ENCODE measurements at places on chromosomes 6 and 20. TPM values are rescaled to one million over a fixed set of nuclear protein-coding genes. Genes with fewer than 3 reads are reported as not detected.

Gene DNAH8
- total RNA-seq = not detected

Gene SMAP1
- 41.9 TPM for total RNA-seq

DNA sequence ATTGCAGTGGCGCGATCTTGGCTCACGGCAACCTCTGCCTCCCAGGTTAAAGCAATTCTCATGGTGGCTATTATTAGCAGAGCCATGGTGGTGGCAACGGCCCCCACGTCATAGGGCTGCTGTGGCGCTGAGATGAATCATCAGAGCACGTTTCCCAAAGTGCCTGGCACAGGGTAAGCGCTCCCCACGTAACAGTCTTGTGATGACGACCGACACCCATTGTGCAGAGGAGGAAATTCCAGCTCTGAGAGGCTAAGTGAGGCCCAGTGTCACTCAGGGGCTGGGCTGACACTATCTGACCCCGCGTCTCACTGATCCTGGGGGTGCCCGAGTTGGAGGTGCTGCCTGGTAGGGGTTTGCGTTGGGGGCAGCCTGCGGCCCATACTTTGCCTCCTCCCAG lies 16.2 kb downstream of the SUN5 start:
- no peaks in the 10 kb centered on the region for H3K27me3 ChIP-seq
- no peak overlapping the region for H3K27ac ChIP-seq
- H3K4me3 ChIP-seq = no peak overlapping the region
- no peaks in the 10 kb centered on the region for H3K36me3 ChIP-seq

- peak; percentile 79 for DNase-seq
- H3K36me3 ChIP-seq = no peaks in the 10 kb centered on the region
- peaks cover 6% of the 10 kb centered on the region for H3K4me1 ChIP-seq
- H3K4me3 ChIP-seq = no peak overlapping the region
These were observed 108.7 kb downstream of the NCOA3 start for GRCh38 chr20:47610247-47610944.

DNA sequence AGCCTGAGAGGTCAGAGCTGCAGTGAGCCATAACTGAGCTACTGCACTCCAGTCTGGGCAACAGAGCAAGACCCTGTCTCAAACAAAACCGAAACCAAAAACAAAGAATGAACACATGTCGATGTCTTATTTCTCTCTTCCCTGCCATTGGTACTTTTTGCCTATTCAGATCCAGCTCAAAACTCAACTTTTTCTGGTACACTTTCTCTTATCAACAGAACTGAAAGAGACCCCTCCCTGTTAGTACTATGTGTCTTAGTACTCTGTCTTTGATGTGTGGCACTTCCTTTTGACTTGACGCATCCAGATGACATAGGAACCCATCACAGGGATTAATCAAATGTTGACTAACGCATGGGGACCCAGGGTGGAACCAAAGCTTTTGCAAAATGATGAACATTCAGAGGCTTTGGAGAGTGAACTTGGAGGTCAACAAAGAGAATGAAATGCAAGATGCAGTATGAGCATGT lies 44.8 kb downstream of the AKAP12 start:
- H3K36me3 ChIP-seq = no peaks in the 10 kb centered on the region
- H3K27me3 ChIP-seq = no peaks in the 10 kb centered on the region
- H3K4me1 ChIP-seq = peaks cover 3% of the 10 kb centered on the region
- no peak overlapping the region for H3K27ac ChIP-seq

DNA sequence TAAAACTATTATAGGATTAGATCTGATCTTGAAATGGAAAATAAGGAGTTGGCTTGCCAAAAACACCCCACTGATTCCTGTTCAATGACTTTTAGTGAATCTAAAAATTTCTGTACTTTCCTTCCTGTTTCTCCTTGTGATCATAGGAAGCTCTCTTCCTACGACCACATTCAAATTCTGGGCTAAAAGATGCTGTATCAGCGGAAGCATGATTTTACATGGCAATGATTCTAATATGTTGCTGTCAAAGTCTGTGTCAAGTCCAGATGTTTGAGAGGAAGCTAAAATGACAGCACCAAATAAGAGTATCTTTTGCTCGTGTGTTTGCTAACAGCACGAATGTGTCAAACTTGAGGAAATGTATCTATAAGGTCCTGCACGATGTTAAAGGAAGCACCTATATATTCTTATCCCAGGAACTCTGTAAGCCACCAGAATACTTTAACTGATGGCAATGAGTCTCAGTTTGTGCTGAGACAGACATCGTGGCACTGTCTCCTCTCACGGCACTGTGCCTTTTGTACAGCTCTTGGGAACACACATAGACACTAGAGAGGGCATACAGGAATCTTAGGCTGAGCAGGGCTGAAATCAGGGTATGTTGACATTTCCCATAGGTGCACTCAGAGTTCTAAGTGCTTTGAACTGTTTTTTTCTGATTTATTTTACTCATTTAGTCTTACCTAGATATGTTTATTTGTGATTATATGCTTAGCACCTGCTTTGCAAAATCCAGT lies 24.9 kb upstream of the MAP3K4 start:
- H3K36me3 ChIP-seq = no peaks in the 10 kb centered on the region
- no peaks in the 10 kb centered on the region for H3K27me3 ChIP-seq
- no peaks in the 10 kb centered on the region for H3K4me1 ChIP-seq
- no peak for DNase-seq
- no peak overlapping the region for H3K4me3 ChIP-seq

Gene TAP1
- total RNA-seq = 74.7 TPM

- DNase-seq = no peak
- no peaks in the 10 kb centered on the region for H3K4me1 ChIP-seq
- no peak overlapping the region for H3K27ac ChIP-seq
- no peaks in the 10 kb centered on the region for H3K27me3 ChIP-seq
- H3K36me3 ChIP-seq = no peaks in the 10 kb centered on the region
These were observed 124.2 kb downstream of the FHL5 start for GRCh38 chr6:96687121-96687520.

DNA sequence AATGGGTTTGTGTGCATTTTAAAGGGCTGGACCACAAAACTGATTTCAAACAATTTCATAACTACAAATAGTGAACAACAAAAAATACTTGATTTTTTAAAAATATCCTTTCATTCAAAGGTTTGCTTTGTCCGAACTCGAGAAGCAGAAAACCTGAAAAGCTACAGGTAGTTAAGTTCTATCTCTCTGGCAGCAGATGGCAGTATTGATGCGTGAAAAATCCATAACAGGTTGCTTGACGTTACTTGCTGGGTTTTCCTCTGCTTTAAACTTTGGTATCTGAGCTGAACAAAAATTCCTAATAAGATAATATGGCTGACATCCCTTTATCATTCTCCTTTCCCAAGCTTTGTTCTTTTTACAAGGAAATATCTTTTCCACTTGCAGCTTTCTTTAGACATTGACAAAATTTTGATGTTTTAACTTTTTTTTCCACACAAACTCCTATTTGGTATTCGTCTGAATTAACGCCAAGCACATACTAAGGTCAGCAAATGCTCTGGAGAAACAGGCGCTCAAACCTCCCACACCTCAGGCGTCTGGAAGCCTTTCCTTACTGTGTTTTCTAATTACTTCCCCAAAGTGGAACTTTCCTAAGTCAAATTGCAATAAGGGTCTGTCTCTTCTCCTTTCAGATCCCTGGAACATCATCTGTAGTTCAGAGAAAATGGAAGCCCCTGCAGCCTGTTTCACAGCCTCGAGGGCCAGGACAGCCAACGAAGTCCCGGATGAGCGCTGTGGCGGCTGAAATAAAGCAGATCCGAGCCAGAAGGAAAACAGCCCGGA lies 50.3 kb upstream of the GFRAL start:
- H3K27me3 ChIP-seq = peaks cover 3% of the 10 kb centered on the region
- DNase-seq = peak; percentile 42
- H3K36me3 ChIP-seq = no peaks in the 10 kb centered on the region
- H3K27ac ChIP-seq = peak overlapping the region; percentile 74
- H3K4me3 ChIP-seq = no peak overlapping the region

Gene SAPCD1
- total RNA-seq = 6.3 TPM

Gene MCHR2
- total RNA-seq = not detected

Gene ZNF184
- total RNA-seq = 7.8 TPM

DNA sequence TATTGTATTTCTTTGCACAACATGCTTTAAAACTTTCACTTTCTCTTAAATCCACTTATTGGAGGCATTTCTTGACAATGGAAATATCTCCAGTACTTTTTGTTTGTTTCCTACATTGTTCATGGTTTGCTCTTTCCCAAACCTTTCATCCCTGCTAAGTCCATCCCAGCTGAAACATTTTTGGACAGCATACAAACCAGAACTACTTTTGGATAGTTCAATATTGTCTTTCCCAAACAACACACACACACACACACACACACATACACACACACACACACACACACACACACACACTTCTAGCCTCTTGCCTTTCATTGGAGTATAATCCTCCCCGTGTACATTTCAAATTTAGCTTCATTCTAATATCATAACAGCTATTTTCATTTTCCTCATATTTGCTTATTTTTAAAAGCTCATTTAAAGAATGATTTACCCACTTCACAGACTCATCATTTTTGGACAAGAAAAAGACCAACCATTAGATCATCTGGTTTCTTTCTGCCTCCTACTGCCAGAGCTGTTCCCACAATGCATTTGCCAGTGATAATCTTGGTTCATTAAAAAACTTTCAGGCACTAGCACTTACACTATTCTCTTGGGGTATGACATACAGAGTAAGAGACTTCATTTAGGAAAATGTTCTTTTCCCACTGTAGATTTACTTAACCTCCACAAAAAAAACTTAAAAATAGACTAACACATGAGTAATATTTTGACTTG lies 248.1 kb downstream of the CD109 start:
- no peak overlapping the region for H3K4me3 ChIP-seq
- DNase-seq = no peak
- no peaks in the 10 kb centered on the region for H3K4me1 ChIP-seq
- H3K36me3 ChIP-seq = no peaks in the 10 kb centered on the region
- no peaks in the 10 kb centered on the region for H3K27me3 ChIP-seq

Gene CRISP3
- not detected for total RNA-seq

Gene FRK
- total RNA-seq = 2.5 TPM

Gene RNGTT
- total RNA-seq = 21.2 TPM

DNA sequence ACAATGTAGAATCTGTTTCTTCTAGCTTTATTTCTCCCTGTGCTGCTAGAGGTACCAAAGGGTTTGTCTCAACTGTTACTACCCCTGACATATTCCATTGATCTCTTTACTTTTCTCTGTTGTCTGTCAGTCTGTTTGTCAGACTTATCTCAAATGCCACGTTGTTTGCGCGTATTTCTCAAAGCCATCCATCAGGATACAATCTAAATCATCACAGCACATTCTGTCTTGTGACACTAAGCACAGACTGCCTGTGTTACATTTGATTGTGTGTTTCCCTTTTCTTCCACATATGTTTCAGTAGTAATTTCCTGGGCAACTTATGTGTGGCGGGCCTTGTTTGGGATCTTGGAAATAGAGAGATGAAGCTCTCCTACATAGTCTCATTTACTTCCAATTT lies 30.2 kb upstream of the SERINC3 start:
- H3K27me3 ChIP-seq = no peaks in the 10 kb centered on the region
- no peak overlapping the region for H3K4me3 ChIP-seq
- H3K4me1 ChIP-seq = peaks cover 46% of the 10 kb centered on the region

Gene PCSK2
- total RNA-seq = not detected

- no peak for DNase-seq
- no peak overlapping the region for H3K27ac ChIP-seq
- no peaks in the 10 kb centered on the region for H3K36me3 ChIP-seq
- no peak overlapping the region for H3K4me3 ChIP-seq
These were observed 1.1 kb upstream of the PHACTR1 start for GRCh38 chr6:12715437-12715836.

Gene PNISR
- 91.3 TPM for total RNA-seq

- H3K4me3 ChIP-seq = no peak overlapping the region
- no peaks in the 10 kb centered on the region for H3K27me3 ChIP-seq
- no peak overlapping the region for H3K27ac ChIP-seq
- DNase-seq = no peak
- H3K4me1 ChIP-seq = peaks cover 15% of the 10 kb centered on the region
These were observed 3.6 kb upstream of the NUP153 start for GRCh38 chr6:17710331-17710730.

GRCh38 chr20:23643659-23644058 lies 5.9 kb upstream of the CST3 start:
- no peak for DNase-seq
- no peak overlapping the region for H3K27ac ChIP-seq
- H3K4me1 ChIP-seq = no peaks in the 10 kb centered on the region
- no peaks in the 10 kb centered on the region for H3K36me3 ChIP-seq

GRCh38 chr6:145250436-145250835 lies 484.9 kb downstream of the EPM2A start:
- H3K4me1 ChIP-seq = no peaks in the 10 kb centered on the region
- H3K27me3 ChIP-seq = no peaks in the 10 kb centered on the region
- H3K4me3 ChIP-seq = no peak overlapping the region

DNA sequence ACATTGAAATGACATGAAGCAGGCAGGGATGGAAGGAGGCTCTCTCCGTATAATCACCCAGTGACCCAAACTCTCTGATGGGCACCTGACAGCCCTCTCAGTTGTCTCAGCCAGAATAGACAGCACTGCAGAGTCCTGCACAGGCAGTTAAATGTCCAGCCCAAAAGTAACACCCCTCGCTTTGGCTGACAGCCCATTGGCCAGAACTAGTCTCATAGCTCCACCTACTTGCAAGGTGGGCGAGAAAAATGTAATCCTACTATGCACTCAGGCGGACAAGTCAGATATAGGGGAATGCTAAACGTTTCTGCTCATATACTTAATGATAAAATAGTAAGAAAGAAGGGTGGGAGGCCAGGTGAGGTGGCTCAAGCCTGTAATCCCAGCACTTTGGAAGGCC lies 393.5 kb upstream of the JARID2 start:
- no peak overlapping the region for H3K27ac ChIP-seq
- H3K36me3 ChIP-seq = no peaks in the 10 kb centered on the region
- no peaks in the 10 kb centered on the region for H3K27me3 ChIP-seq
- no peaks in the 10 kb centered on the region for H3K4me1 ChIP-seq

DNA sequence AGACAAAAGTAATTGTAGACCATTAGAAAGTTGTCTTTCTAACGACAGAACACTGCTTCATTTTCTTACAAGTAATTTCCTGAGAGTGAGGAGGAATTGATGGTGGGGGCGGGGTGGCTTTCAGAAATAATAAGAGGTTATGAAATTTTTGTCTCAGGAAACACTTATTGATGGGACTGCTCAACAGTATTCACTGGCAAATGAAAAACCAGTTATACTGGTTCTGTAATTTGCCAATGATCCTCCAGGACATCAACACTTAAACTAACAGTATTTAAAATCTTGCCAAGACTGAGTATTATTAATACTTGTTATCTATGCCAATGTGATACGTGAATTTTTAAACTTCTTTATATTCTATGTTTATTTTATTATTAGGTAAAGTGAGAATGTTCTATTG lies 41.8 kb upstream of the FUT9 start:
- no peak for DNase-seq
- H3K36me3 ChIP-seq = no peaks in the 10 kb centered on the region
- no peak overlapping the region for H3K27ac ChIP-seq
- no peak overlapping the region for H3K4me3 ChIP-seq

Gene ADGRF4
- 0.10 TPM for total RNA-seq

- H3K4me1 ChIP-seq = peaks cover 31% of the 10 kb centered on the region
- H3K4me3 ChIP-seq = peak overlapping the region; percentile 3
- no peak for DNase-seq
- H3K27ac ChIP-seq = peak overlapping the region; percentile 70
- no peaks in the 10 kb centered on the region for H3K36me3 ChIP-seq
These were observed 377.1 kb downstream of the BTBD9 start for GRCh38 chr6:38262609-38263008.

Gene ECT2L
- not detected for total RNA-seq

GRCh38 chr6:137155830-137156229 lies 17.6 kb downstream of the IL22RA2 start:
- H3K36me3 ChIP-seq = no peaks in the 10 kb centered on the region
- H3K27ac ChIP-seq = no peak overlapping the region
- DNase-seq = no peak
- 0 out of 2 replicates have a peak, but pooled peaks cover 2% of the 10 kb centered on the region for H3K27me3 ChIP-seq
- H3K4me1 ChIP-seq = no peaks in the 10 kb centered on the region

All from Panc1 (cell line).